Activated CD4-positive, alpha-beta T cell treated with anti-CD3 and anti-CD28 coated beads, Interleukin-2, Interleukin-4, amounts not matched to agents 100 ng/mL and 50 ng/mL, durations not matched to agents 16 hours and 8 hours (primary cell): ENCODE measurements at places on chromosomes 16 and 17.

DNA sequence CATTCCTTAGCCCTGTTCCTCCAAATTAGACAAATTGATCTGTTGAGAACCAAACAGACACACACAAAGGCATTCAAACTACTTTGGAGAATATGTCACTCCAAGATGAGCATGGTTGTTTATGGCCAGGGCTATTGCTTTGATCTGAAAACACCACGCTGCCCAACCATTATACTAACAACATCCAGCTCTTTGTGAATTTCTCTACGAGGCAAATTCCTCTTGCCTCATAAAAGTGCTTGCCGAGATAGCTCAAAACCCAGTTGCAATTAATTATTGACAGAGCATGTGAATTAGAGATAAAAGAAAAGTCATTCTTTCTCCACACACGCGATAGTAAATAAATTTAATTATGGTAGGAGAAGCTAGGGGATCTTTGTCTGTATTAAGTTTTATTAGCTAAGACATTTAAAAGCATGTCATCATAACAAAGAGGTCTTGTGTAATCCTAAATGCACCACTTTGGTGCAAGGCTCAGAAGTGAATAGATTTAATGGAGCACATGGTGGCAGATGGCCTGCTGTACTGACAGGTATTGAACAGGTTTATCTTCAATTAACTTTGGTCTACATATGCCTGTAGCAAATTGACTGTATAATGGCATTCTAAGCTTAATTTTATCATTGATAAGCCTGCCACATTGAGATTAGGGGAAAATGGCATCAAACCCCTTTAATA lies 441.8 kb downstream of the HS3ST4 start:
- DNase-seq, result no peak

DNA sequence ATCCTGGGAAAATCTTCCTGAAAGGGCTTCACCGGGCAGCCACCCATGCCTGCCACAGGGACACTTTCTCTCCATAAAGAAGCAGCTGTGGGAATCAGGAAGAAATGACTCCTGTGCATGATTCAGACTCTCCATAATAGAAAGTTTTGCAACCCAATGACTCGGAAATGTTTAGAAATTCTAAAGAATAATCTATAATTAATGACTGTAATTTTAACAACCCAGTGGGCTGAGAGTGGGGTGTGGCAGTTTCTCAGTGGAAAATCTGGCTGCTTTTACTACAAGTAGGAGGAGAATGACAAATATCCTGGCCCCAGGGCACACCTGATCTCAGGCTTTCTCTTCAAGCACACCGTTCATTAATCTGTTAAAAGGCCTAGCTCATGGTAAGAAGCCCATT lies 25.7 kb downstream of the IRF8 start:
- no peak for DNase-seq

GRCh38 chr16:28193530-28194423 lies 18.0 kb downstream of the XPO6 start:
- DNase-seq, result no peak

DNA sequence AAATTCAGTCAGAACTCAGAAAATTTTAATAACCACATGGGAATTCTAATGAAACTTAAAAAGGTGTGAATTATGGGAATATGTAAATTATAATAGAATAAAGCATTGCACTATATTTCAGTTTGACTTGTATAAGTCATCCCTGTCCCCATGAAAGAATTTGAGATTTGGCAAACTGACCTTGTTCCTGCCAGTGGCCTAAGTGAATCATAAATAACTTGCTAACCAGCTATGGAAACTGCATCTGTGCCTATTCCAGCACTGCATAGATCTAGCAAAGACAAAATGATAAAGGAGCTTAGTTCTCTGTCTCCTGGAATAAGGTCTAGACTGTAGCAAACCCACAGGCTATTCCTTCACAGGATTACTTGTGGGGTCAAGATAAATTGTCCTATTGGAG lies 106.8 kb upstream of the NOG start:
- no peak for DNase-seq

DNA sequence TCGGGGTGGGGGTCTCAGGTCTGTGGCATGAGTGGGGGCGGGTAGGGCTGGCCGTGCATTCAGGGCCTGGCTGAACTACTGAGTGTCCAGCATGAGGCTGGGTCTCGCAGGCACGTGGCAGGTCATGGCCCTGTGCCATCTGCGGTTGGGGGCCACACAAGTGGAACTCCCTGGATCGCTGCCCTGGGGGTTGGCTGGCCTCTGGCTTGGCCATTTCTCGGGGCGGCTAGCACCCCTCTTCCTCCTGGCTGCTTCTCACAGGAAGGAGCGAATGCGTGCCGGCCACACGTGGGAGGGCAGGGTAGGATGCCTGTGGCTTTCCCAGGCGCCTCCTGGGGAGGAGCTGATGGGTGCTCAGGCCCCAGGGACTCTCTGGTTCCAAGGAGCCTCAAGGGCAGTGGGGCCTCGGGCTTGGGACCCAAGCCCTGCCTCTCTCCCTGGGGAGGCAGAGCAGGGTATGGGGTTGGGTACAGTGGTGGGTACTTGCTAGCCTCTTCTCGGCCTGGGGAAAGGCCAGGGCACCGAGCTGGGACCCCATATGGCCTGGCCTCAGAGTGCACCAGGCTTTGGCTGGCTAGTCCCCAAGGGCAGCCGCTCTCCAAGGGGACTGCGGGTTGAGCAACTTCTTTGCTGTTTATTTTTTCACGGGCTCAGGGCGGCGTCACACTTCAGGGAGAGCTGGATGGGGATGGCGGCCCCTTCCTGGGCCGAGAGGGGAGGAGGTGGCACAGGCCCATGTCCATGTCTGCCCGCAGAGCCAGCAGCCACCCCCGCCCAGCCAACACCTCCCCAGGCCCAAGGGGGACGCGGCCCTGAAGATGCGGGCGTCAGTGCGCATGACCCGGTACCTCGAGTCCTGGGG lies 37.5 kb downstream of the ADCY7 start:
- no peak for DNase-seq

DNA sequence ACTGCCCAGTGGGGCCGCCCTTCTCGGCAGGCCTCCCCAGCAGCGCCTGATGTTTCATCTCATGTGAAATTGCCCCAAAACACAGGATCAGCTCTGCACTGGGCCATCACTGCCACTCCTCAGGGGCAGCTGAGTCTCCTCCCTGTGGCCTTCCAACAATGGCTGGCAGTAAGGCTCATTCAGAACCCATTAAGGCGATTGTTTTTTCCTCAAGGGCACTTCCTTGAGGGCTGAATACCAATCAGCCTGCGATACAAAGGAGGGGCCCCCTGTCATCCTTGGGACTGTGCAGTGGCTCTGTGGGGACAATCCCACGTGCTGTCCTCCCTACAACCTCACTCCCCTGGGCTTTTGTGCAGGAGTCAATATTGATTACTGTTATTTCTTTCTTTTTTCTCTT lies 47.5 kb downstream of the XYLT1 start:
- DNase-seq, result no peak

DNA sequence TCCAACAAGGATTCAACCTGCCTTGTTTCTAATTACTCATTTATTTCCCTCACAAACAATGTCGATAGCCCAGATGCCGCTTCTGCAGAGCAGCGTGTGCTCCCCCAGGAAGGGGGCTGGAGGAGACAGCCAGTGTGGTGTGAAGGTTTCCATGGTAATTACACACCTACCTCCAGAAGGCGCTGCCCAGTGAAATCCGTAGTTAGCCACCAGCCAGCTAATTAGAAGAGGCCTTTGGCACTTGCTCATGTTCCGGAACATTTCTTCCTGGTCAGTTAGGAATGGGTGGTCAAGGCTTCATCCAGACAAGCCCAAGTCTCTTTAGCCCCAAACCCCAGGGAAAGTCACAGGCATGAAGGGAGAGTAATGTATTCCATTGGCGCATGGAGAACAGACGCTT lies 342.5 kb upstream of the C16orf82 start:
- DNase-seq, result no peak

DNA sequence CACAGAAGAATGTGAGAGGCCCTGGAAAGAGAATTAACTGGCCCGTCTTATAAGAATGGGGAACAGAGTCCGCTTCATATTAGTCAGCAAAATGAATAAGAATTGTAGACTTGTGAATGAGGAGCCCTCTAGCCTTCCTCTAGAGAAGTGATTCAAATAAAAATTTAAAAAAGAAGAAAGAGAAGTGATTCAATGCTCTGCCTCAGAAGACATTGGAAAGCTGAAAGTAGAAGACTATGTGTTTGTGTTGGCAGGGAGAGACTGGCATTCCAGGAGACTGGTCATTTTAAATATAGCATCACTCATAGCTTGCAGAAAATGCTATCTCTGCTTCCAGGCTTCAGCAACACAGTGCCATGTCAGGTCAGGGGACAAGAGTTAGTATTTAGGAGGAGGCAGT lies 190.6 kb upstream of the HS3ST3A1 start:
- DNase-seq, result no peak
